Activated T-helper 17 cell treated with anti-CD3 and anti-CD28 coated beads, Interleukin-2, amount 50 U/mL, for 72 hours (primary cell): ENCODE measurements at places on chromosomes 1 and 21. TPM values are rescaled to one million over a fixed set of nuclear protein-coding genes. Genes with fewer than 3 reads are reported as not detected.

- no peaks in the 10 kb centered on the region for H3K36me3 ChIP-seq
- H3K4me3 ChIP-seq = no peak overlapping the region
- H3K27me3 ChIP-seq = peaks cover 4% of the 10 kb centered on the region
- no peaks in the 10 kb centered on the region for H3K4me1 ChIP-seq
- H3K27ac ChIP-seq = no peak overlapping the region
Observed at GRCh38 chr1:92192246-92192645, 25.5 kb upstream of the C1orf146 start.

DNA sequence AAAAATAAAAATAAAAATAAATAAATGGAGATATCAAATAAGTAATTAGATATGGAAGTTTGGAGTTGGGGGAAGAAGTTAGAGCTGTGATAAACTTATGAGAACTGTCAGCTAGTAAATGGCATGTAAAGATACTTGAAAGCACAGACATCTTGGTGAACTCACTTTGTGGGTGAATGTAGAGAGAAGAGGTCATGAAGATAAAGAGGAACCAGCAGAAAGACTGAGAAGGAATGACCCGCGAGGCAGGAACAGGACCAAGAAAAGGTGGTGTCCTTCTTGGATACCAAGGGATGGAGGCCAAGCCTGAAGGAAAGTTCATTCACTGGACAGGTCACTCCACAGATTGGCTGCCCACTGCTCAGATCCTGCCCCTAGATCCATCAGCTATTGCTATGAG lies 4.7 kb upstream of the CAPZB start:
- H3K4me3 ChIP-seq = no peak overlapping the region
- H3K4me1 ChIP-seq = peaks cover 26% of the 10 kb centered on the region
- no peaks in the 10 kb centered on the region for H3K36me3 ChIP-seq
- ATAC-seq = no peak

Gene C1orf87
- total RNA-seq = not detected

GRCh38 chr1:31951276-31951675 lies 13.1 kb upstream of the PTP4A2 start:
- no peak for ATAC-seq
- H3K27ac ChIP-seq = no peak overlapping the region
- no peaks in the 10 kb centered on the region for H3K36me3 ChIP-seq
- H3K4me3 ChIP-seq = no peak overlapping the region
- peaks cover 29% of the 10 kb centered on the region for H3K4me1 ChIP-seq

DNA sequence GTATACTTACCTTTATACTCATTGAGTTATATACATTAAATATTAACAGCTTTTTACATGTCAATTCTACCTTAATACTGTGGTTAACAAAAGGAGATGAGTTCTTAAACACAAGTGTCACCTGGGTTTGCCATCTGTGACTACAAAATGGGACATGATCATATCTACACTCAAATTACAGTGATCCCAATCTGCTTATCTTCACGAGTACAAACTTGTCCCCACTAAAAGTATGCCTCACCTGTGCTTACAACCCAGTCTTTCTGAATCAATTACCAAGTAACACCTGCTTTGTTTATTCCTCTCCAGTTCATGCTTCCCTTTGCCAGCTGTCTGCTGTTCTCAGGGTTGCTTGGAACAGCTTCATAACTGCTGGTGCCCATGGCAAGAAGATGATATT lies 8.8 kb downstream of the CD1E start:
- H3K27me3 ChIP-seq = peaks cover 20% of the 10 kb centered on the region
- no peak overlapping the region for H3K4me3 ChIP-seq
- no peaks in the 10 kb centered on the region for H3K36me3 ChIP-seq
- ATAC-seq = no peak
- H3K4me1 ChIP-seq = no peaks in the 10 kb centered on the region

DNA sequence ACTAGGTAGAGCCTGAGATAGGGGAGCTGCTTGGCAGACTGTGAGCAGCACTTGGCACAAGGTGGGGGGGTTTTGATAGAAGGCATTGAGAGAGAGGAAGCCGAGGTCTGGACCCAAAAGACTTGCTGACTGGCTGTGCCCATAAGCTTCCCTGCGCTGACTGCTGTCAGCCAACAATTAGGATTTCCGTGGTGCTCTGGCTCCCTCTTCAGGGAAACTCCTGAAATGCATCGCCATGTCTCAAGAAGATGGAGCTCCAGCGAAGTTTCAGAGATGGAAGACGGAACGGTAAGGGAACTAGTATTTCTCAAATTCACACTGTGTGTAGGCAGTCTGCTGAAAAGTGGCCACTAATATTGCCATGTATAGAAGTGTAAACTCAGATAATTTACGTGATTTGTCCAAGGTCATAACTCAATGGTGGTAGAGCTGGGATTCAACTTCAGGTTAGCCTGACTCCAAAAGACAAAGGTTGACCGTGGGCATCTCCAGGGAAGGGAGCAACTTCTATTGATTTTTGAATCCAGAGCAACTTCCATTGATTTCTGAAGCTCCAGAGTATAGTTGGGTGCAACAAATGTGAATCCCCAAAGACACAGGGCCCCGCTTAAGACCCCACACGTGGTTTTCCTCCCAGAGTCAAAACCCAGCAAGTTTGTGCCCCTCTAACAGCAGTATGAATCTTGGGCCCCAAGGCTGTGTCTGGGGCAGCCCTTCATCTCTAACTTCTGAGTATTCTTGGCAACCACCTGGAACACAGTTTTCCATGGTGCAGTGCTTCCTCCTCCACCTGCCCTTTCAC lies 44.5 kb upstream of the CRNN start:
- peaks cover 11% of the 10 kb centered on the region for H3K4me1 ChIP-seq
- no peak overlapping the region for H3K27ac ChIP-seq
- peak; percentile 63 for ATAC-seq

- no peak overlapping the region for H3K27ac ChIP-seq
- no peak overlapping the region for H3K4me3 ChIP-seq
- no peaks in the 10 kb centered on the region for H3K36me3 ChIP-seq
- ATAC-seq = no peak
- peaks cover 4% of the 10 kb centered on the region for H3K4me1 ChIP-seq
Observed at GRCh38 chr21:45457161-45457831, 52.3 kb downstream of the COL18A1 start.

Gene FCRL5
- total RNA-seq = not detected

- H3K36me3 ChIP-seq = peaks cover 21% of the 10 kb centered on the region
- no peak for ATAC-seq
- H3K27me3 ChIP-seq = no peaks in the 10 kb centered on the region
- peaks cover 23% of the 10 kb centered on the region for H3K4me1 ChIP-seq
- no peak overlapping the region for H3K27ac ChIP-seq
- peak overlapping the region; percentile 89 for H3K4me3 ChIP-seq
Observed at GRCh38 chr1:24640288-24640687, 2.8 kb upstream of the SRRM1 start.

- no peak overlapping the region for H3K27ac ChIP-seq
- no peak overlapping the region for H3K4me3 ChIP-seq
- no peaks in the 10 kb centered on the region for H3K36me3 ChIP-seq
- no peak for ATAC-seq
- no peaks in the 10 kb centered on the region for H3K27me3 ChIP-seq
Observed at GRCh38 chr1:208006258-208006920, 95.5 kb upstream of the CD34 start.

Gene ARMH1
- total RNA-seq = 65.8 TPM

Gene PLA2G4A
- total RNA-seq = 0.40 TPM

- peaks cover 4% of the 10 kb centered on the region for H3K36me3 ChIP-seq
- no peak for ATAC-seq
- H3K27ac ChIP-seq = no peak overlapping the region
Observed at GRCh38 chr1:97140611-97141010, 419.0 kb downstream of the PTBP2 start.

Gene C8A
- total RNA-seq = not detected

DNA sequence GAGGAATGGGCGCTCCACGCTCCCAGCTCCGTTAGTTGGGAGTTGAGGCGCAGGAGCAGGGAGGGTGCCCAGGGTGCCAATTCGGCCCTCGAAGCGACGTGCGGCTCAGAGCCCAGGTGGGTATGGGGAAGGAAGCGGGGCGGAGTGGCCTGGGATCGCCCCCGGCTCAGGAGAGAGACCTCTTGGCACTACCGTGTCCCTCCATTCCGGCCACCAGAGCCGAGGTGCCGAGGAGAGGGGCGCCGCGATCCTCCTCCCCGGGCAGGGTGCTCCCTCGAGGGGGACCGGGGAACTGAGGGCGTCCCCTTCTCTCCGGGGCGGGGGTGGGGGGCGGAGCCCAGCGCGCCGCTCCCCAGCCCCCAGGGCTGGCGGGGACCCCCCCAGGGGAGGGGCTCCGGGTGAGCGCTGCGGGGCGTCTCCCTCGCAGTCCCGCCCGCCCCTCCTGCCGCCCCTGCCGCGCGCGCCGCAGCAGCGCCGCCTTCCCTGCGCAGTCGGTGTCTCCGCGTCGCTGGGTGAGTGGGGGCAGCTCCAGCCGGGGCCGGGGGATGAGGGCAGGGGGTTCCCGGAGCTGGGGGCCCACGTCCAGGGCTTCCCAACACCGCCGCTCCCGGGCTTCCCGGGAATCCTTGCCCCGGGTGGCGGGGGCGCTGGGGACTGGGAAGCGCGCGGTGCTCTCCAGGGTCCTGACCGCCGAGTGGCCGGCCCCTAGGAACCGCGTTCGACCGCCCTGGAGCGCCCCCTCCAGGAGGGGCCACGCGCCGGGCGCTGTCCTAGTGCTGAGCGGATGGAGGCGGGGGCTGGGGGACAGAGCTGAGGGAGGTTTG lies at the start of gene HPCA:
HPCA (plus strand) TSS at position 488 of the 824 bp plus-strand sequence. CDS start 2,408 bp downstream, outside the sequence.
- peaks cover 61% of the 10 kb centered on the region for H3K27me3 ChIP-seq
- no peak within 1 kb of the TSS for H3K27ac ChIP-seq
- no peak within 1 kb of the TSS for H3K4me3 ChIP-seq
- peak; percentile 34 for ATAC-seq

Gene SELP
- 0.39 TPM for total RNA-seq

DNA sequence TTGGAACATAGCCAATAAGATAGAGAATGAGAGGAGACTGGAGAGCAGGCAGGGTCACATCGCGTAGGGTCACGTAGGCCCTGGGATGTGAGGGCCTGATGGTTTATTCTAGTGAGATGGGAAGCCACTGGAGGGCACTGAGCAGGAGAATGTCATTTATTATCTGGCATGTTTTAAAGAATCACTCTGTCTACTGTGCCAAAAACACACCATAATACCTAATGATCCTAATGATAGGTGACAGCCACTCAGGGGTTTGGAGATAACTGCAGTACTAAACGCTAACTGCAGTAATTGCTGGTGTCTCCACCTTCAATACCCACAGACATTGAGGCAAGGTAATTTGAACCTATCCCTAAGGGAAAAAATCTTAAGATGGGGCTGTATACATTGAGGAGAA lies 185.4 kb downstream of the TTLL7 start:
- no peaks in the 10 kb centered on the region for H3K4me1 ChIP-seq
- H3K36me3 ChIP-seq = no peaks in the 10 kb centered on the region
- no peaks in the 10 kb centered on the region for H3K27me3 ChIP-seq
- H3K27ac ChIP-seq = no peak overlapping the region

Gene ZFP69
- 1.9 TPM for total RNA-seq
